ENCODE measurements at places on chromosomes 16 and 17. TPM values are rescaled to one million over a fixed set of nuclear protein-coding genes. Genes with fewer than 3 reads are reported as not detected.

Gene CCL8
- total RNA-seq: not detected

Gene ASGR2
- total RNA-seq: not detected

Gene C16orf74
- not detected for total RNA-seq

Gene KRTAP16-1
- total RNA-seq: not detected

Gene CCL4L2
- total RNA-seq: 0.42 TPM

Gene C1QTNF8
- total RNA-seq: not detected

Gene SSTR5
- not detected for total RNA-seq

Gene OR1E1
- total RNA-seq: not detected

Gene HSD11B2
- total RNA-seq: 2.0 TPM

Gene PPP1R9B
- total RNA-seq: 56.6 TPM

GRCh38 chr16:86500708-86501510 lies 9.4 kb upstream of the FOXF1 start:
- peaks cover 75% of the 10 kb centered on the region for H3K27me3 ChIP-seq
- H3K4me1 ChIP-seq: no peaks in the 10 kb centered on the region
- H3K27ac ChIP-seq: no peak overlapping the region
- no peak overlapping the region for H3K4me3 ChIP-seq

- no peak overlapping the region for H3K4me3 ChIP-seq
- H3K27ac ChIP-seq: no peak overlapping the region
- H3K27me3 ChIP-seq: peaks cover 24% of the 10 kb centered on the region
These were observed 54.6 kb downstream of the ABCC12 start for GRCh38 chr16:48101069-48101674.

- H3K4me1 ChIP-seq: peaks cover 30% of the 10 kb centered on the region
- DNase-seq: no peak
- H3K27me3 ChIP-seq: peaks cover 9% of the 10 kb centered on the region
- H3K27ac ChIP-seq: no peak overlapping the region
These were observed 1.1 kb downstream of the EPOP start for GRCh38 chr17:38673707-38674013.

DNA sequence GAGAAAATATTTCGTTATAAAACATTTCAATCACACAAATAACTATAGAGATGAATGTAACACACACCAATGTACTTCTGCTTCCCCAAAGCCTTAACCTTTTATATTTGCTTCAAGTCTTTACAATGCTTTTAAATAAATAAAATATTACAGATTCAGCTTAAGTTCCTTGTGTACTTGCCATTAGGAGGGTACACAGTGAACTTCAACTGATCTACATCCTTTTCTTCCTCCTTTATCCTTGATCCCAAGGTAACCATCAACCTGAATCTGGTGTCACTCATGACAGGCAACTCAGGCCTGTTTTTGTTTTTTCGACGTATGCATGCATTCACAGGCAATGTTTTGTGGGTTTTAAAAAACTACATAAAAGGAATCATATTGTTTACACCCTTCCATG lies 9.3 kb upstream of the AKAP1 start:
- H3K27me3 ChIP-seq: no peaks in the 10 kb centered on the region
- no peak overlapping the region for H3K27ac ChIP-seq
- H3K4me3 ChIP-seq: no peak overlapping the region
- H3K4me1 ChIP-seq: no peaks in the 10 kb centered on the region
- DNase-seq: no peak

DNA sequence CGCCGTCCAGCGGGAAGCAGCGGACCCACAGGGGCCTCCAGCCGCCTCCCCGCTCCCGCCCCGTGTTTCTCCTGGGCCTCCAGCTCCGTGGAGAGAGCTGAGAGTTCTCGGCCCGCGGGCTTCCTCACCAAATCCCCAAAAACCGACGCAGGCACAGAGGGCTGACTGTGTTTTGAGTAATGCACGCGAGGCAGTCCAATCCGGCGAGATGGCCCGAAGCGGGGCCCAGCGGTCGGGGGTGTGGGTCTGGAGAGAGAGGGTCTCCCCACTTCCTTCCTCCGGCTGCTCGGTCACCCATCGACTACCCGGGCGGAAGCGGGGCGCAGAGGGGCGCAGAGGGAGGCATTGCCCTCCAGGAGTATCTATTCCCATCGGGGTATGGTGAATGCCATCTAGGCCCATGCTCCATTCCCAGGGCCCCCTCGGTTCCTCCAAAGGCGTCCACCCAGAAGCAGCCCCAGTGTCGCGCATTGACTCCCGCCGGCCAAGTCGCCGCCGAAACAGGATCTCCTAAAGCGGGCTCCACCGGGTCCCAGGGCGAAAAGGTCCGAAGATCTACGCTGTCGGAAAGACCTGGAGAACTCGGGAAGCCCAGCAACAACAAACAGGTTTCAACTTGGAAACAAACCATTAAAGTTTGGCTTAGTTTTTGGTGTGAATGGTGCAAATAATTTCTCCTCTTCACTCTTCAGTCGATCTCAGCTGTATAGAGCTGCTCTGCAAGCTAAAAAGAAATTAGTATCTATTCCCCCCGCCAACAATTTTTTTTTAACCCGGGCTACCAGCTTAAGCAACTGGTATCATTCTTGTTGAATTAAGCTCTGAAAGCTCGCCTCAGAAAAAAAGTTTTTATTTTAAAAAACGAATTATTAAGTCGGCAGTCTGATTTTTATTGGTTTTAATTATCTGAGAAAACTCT lies 19.2 kb upstream of the HOXB13 start:
- no peak overlapping the region for H3K4me3 ChIP-seq
- no peak overlapping the region for H3K27ac ChIP-seq
- no peaks in the 10 kb centered on the region for H3K36me3 ChIP-seq
- no peaks in the 10 kb centered on the region for H3K4me1 ChIP-seq
- H3K27me3 ChIP-seq: peaks cover 74% of the 10 kb centered on the region
- DNase-seq: no peak

DNA sequence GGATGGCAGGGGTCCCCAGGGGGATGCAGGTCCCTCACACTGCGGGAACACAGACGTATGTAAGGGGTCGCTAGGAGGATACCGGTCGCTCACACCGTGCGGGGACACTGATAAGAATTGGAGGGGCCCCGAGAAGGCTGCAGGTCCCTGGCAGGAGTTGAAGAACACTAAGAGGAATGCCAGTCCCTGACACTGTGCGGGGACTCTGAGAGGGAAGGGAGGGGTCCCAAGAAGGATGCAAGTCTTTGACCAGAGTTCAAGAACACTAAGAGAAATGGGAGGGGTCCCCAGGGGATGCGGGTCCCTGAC lies 510 bp downstream of the ERCC4 start:
- H3K27me3 ChIP-seq: no peaks in the 10 kb centered on the region
- peaks cover 21% of the 10 kb centered on the region for H3K36me3 ChIP-seq
- no peak for DNase-seq
- peak overlapping the region; percentile 33 for H3K27ac ChIP-seq
- peaks cover 8% of the 10 kb centered on the region for H3K4me1 ChIP-seq

DNA sequence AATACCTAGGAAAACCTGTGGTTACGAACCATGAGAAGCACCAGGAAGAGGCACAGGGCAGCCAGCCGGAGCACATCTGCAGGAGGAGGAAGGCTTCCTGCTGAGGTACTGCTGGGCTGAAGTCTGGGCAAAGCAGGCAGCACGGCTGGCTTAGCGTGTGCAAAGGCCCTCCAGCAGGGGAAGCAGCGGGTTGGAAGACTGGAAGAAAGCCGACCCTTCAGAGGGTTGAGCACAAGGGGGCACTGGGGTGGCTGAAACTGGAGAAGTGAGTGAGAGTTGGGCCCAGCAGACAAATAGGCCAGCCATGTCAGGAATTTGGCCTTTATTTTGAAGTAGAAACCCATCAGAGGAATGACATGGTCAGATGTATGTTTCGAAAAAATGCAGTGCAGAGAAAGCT lies 12.1 kb upstream of the HSD3B7 start:
- H3K4me3 ChIP-seq: no peak overlapping the region
- no peak overlapping the region for H3K27ac ChIP-seq
- peaks cover 92% of the 10 kb centered on the region for H3K36me3 ChIP-seq
- H3K4me1 ChIP-seq: peaks cover 8% of the 10 kb centered on the region
- DNase-seq: no peak
- no peaks in the 10 kb centered on the region for H3K27me3 ChIP-seq

DNA sequence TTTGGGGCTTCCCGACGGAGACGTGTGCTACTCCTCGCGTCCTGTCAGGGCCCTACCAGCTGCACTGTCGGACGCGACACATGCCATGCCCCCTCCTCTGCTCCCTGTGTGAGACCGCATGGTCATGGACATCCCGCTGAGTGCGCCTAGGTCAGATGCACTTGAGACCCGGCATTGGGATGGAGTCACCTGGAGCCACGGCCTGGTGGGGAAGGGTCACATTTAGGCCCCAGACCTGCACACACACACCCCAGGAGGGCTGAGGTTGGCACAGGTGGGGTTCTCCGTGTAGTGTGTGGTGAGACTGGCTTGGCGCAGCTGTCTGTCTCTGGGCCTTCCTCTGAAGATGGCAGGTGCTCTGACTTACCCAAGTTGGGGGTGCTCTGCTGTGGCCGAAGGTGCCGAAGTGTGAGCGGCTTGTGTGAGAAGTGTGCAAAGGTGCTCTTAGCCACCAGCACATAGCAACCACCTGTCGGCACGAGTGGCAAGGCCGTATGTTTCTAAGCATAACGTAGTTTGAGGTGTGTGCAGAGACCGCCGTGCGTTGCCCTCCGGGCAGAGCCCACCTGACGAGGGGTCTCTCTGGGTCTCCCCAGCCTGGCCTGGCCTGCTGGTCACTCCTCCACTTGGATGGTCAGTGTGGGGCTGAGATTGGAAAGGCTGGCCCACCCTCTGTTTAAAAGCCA lies 108.6 kb downstream of the BANP start:
- no peak for DNase-seq
- H3K4me1 ChIP-seq: no peaks in the 10 kb centered on the region
- peaks cover 2% of the 10 kb centered on the region for H3K36me3 ChIP-seq
- H3K27me3 ChIP-seq: no peaks in the 10 kb centered on the region
- H3K27ac ChIP-seq: no peak overlapping the region

DNA sequence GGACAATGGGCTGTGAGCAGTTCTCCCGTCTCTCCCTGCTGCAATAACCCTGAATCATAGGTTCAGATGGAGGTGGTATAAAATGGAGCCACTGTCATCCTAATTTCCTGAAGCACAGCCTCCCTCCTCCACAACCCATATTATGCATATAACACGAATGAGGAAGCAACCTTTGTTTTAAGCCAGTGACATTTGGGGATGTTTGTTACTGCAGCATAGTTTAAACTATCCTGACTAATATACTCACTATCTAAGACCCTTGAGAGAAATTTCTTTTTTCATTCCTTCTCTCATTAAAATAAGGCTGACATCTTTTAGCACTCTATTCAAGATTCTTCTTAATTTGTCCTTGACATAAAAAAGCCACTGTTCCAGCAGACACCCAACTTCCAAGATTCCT lies 413.4 kb downstream of the SOX9 start:
- no peaks in the 10 kb centered on the region for H3K4me1 ChIP-seq
- H3K27ac ChIP-seq: no peak overlapping the region
- H3K27me3 ChIP-seq: peaks cover 26% of the 10 kb centered on the region
- no peak overlapping the region for H3K4me3 ChIP-seq
- no peaks in the 10 kb centered on the region for H3K36me3 ChIP-seq

DNA sequence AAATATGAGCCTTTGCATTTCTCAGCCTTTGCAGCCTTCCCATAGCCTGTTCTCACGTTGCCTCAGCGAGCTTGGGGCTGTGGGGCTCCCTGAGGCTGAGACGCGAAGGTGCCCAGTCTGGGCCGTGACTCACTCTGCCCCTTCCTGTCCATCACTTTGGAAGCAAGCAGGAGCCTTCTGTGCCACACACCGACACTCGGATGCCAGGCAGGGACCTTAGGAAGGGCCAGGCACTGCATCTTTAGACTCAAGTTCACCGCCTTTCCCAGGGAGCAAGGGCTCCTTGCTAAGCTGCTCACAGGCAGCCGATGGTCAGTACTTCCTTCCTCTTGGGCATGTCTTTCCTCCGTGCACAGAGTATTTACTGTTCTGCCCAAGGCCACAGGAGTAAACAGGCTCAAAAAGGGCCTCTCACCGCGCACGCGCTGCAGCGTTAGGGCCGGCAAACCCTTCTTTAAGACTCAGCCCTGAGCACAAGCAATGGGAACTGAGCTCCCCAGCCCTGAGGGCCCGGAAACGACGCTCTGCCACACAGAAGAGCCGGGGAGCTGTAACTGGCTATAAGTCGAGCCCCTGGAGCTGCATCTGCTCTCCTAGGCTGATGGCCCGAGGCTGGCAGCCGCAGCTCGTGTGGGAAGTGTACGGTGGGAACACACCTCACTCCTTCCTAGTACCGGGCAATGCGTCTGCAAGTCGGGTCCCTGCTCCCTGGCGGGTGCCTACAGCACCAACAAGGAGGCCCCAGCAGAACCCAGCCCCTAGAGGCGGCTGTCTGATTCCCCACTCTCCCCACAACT lies 7.2 kb downstream of the TIMM22 start:
- H3K36me3 ChIP-seq: peaks cover 35% of the 10 kb centered on the region
- no peaks in the 10 kb centered on the region for H3K27me3 ChIP-seq
- DNase-seq: no peak
- no peaks in the 10 kb centered on the region for H3K4me1 ChIP-seq
- H3K4me3 ChIP-seq: no peak overlapping the region

DNA sequence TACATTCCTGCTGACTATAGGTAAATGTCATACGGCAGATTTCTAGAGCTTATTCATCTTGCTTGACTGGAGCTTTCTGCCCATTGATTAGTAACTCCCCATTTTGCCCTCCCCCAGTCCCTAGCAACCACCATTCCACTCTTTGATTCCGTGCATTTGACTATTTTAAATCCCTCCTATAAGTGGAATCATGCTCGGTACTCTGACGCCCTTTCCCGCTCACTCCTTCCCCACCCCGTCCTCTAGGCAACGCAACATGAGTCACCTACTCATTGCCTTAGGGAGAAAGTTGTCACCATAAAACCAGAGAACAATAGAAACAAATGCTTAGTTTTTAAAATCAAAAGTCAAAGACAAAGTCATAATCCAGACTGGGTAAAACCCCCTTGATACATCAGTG lies 45.5 kb upstream of the RBBP6 start:
- H3K27me3 ChIP-seq: peaks cover 8% of the 10 kb centered on the region
- no peak overlapping the region for H3K4me3 ChIP-seq
- no peak for DNase-seq
- H3K27ac ChIP-seq: no peak overlapping the region

DNA sequence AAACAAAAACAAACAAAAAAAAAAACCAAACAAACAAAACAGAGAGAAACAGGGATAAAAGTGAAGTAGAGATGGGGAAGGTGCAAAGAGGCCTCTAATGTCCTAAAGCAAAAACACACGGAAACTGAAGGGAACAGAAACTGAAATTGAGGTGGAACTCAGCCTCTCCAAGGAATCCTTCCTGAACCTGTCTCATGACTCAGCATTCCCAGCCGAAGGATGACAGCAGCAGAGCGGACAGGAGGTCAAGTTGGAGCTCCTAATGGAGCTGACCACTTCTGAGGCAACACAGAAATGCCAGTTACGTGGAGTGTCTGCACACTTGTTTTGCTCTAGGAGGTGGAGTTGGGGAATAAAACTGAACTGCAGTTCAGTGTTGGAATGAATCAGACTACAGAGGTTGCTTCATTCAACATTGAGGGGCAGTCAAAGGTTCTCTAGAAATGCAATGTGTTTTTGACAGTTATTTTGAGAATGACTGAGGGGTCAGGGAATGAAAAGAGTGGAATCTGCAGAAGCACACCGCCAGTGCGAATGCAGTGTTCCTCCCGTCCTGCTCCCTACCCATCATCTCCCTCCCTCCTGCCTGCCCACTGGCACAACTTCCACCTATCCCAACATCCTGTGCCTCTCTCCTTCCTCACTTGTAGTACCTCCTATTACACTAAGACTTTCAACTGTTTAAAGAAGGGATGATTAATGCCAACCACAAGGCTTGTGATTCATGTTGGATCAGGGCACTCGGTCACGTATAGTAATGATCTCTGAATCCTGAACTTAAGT lies 6.3 kb downstream of the UBE2O start:
- no peaks in the 10 kb centered on the region for H3K27me3 ChIP-seq
- 0 out of 3 replicates have a peak, but pooled peaks cover 4% of the 10 kb centered on the region for H3K36me3 ChIP-seq
- peak overlapping the region; percentile 46 for H3K27ac ChIP-seq
- DNase-seq: peak; percentile 54
- peaks cover 53% of the 10 kb centered on the region for H3K4me1 ChIP-seq
